ENCODE measurements at places on chromosomes 2 and 18.

DNA sequence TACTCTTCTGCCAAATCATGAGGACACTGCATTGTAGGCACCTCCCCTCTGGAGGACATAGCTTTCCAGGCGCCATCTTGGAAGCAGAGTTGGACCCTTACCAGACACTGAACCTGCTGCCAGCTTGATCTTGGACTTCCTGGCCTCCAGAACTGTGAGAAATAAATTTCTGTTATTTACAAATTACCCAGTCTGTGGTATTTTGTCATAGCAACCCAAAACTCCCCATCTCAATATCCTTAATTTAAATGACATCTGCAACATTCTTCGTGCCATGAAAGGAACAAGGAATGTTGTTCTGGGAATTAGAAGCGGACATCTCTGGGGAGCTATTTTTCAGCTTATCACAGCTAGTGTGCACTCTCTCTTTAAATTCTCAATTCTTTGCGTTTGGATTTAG is 57.4 kb upstream of the CHRNA1 start:
- DNase-seq, result no peak

GRCh38 chr2:25825238-25825637 is 53.0 kb downstream of the ASXL2 start:
- DNase-seq, result no peak

- DNase-seq, result no peak
Observed at GRCh38 chr2:7895289-7895688, 786.6 kb upstream of the ID2 start.

DNA sequence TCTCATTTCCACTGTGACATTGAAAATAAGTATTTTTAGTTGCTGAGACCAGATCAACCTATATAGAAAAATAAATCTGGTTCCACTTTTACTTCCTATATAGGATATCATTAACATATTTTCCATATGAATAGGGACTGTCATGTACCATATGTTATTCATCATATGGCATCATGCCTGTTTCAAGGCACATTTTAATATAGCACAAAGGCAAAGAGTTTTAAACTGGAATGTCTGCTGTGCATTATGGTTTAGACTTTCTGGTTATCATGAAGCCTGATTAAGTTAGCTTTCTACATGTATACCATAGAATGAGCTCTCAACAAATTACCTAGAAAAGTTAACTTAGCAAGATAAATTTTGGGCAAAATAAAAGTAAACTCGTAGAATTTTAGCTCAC is 53.0 kb upstream of the ACYP2 start:
- no peak for DNase-seq

GRCh38 chr18:50911006-50911405 is 32.1 kb downstream of the ME2 start:
- DNase-seq, result no peak

- peak; percentile 43 for DNase-seq
Observed at GRCh38 chr2:53202063-53202462, 565.5 kb upstream of the CHAC2 start.

- peak; percentile 11 for DNase-seq
Observed at GRCh38 chr2:98867539-98868309, 68.3 kb downstream of the CRACDL start.

- DNase-seq, result no peak
Observed at GRCh38 chr2:10083046-10083445, 2.8 kb upstream of the CYS1 start.

- no peak for DNase-seq
Observed at GRCh38 chr2:85257359-85257969, 70.3 kb downstream of the TGOLN2 start.

GRCh38 chr2:237306787-237307170 is 107.2 kb downstream of the COL6A3 start:
- no peak for DNase-seq

GRCh38 chr2:221346411-221346810 is 225.7 kb downstream of the EPHA4 start:
- no peak for DNase-seq
